ENCODE measurements at places on chromosomes 12 and 14.

DNA sequence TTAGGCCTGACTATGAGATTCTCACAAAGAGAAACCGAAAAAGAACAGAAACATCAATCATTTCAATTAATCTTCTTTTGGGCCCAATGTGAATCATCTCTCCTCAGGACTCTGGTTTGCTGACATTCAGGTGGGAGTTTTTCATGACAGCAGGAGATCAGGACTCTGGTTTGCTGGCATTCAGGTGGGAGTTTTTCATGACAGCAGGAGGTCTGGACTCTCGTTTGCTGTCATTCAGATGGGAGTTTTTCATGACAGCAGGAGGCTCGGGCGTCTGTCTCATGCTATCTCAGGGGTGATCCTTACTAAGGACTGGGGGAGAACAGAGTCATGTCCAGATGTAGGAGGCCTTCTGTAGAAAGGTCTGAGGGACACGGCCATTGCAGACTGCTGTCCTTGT is 40.1 kb upstream of the PARP11 start:
- DNase-seq, result no peak

- DNase-seq, result no peak
These were observed at the start of gene CD4 for GRCh38 chr12:6788972-6789924. Gene CD4 (plus strand): TSS chr12:6789528. CDS start chr12:6800139, 10,611 bp downstream.

DNA sequence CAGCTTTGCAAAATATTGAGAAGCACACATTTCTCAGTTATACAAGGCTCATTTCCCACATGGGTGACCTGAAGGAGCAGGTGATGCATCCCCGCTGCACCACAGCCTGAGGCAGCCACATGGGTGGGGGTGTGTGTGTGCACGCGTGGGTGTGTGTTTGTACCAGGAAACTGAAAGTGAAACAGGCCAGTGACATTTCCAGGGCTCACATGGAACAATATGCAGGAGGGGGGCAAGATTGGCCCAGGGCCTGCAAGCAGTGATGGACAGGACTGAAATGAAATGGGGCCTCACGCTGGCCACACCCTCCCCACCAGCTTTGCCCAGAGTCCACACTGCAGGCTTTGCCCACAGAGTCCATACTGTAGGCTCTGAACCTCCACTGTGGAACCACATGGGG is 154.2 kb upstream of the PARP11 start:
- no peak for DNase-seq

DNA sequence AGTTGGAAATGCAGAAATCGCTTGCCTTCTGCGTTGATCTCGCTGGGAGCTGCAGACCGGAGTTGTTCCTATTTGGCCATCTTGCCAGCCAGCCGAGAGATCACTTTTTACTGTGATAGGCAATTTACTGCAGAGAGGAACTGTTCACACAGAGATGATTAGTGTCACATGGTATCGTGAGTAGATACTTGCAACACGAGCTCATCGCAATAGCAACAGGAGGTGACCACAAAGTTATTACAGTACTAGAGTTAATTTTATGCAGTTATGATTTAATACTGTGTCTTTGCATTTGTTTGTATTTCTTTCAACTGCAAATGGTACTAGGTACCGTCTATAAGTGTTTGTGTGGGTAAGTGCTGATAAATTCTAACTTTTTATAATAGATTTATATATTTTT is 27.8 kb downstream of the NOPCHAP1 start:
- no peak for DNase-seq

DNA sequence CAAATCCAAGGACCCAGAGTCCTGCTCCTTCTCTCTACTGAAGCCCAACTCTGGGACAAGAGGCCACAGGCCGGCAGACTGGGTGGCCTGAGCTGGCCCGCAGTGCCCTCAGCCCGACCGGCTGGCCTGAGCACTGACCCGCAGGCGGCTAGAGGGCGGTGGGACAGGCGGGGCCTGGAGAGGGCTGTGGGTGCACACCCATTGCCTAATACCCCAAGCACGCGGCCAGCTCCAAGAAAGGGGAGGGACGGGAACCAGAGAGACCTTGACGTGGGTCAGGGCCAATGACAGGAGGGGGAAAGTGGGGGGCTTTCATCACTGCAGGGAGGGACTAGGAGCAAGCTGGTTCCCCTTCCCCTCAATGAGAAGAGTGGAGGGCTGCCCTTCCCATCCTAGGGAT is 2.0 kb upstream of the WNT10B start:
- DNase-seq, result no peak

- DNase-seq, result no peak
These were observed 3.6 kb downstream of the ZNF839 start for GRCh38 chr14:102323102-102323501.

DNA sequence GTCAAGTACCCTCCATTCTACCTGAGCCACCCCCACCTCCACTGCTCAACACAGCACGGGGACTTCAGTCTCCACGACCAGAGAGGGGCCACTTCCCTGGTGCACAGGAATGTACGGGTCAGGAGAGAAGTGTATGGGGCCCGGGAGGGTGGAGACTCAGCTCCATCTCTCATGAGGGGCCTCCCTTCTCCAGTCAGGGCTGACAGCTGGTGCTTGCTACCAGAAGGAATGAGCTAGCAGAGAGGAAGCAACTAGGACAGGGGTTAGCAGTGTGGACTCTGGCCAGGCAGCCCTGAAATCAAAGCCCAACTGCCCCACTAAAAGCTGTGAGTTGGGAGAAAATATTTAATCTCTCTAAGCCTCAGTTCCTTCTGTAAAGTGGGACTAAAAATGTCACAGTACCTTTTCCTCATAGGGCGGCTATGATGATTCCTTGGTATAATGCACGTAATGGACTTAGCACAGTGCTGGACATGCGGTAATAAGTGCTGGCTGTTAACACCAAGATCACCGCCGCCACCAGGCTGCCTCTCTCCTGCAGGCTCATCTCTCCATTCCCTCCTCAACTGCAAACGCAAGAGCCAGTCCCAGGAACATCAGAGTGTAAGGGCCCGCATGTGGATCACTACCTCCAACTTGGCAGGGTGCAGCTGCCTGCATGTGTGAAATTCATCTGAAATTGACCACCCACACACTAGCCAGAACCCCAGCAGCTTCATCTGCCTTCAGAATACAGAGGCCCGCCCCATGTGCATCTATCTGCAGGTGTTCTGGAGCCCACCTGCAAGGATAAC is 14.6 kb downstream of the ACTN1 start:
- DNase-seq, result no peak

DNA sequence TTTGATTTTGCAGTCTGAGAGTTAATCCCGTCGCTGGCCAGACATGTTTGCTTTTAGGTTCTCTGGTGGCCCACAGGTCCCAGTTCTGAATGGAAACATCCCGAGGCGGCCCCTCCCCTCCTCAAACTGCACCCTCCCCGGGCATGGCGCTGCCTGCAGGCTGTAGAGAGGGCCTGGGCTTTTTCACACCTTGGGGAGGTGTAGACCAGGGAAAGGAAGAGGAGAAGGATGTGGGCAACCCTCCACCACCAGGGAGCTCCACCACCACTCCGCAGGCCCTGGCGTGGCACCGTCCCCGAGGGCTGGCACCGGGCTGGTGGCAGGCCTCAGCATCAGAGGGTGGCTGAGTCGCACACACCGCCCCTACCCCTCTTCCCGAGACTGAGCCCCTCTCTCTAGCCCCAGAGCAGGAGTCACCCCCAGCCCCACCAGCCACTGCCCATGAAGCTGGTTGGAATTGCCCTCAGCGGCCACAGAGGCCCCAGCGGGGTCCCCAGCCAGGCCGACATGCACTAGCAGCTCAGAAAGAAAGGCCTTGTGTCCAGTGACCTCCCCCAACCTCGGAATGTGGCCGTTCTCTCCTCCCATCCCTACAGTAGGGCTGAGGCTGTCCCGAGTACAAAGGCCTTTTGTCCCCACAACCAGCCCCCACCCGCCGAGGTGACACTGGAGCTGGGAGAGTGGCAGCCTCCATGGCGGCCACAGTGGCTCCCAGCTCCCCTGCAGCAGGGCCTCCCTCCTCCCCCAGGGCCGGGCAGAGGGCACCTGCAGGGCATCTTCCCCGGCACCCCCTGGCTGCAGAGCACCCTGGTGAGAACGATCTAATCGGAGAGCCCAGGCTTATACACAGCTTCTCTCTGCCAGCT is 23.5 kb upstream of the INF2 start:
- no peak for DNase-seq

GRCh38 chr14:32256576-32256975 is 53.5 kb upstream of the RNU6-8 start:
- DNase-seq, result no peak

GRCh38 chr12:91367234-91367849 is 184.7 kb upstream of the DCN start:
- DNase-seq, result no peak

GRCh38 chr12:124786061-124786964 is 77.4 kb downstream of the SCARB1 start:
- DNase-seq, result no peak

GRCh38 chr14:51619561-51619960 is 32.1 kb upstream of the FRMD6 start:
- DNase-seq, result no peak

All from memory B cell (primary cell).